ENCODE measurements at places on chromosomes 2 and 18. TPM values are rescaled to one million over a fixed set of nuclear protein-coding genes. Genes with fewer than 3 reads are reported as not detected.

DNA sequence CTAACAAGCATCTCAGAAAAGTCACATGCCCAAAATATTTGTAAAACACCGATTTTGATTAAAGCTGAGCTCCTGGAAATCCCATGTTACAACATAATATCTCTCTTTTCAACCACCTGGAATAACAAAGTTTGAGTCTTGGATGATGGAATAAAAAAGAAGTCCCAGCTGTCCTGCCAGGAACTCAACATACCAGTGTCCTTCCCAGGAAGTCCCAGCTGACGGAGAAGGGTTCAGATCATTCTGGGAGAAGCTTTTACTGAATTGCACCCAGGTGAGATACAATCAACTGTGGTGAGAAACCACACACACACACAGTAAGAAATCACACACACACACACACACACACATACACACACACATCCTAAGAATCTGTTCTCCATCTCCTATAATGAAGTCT is 413.1 kb upstream of the PKDCC start:
- no peak for DNase-seq

- no peak for DNase-seq
Observed at GRCh38 chr2:165193178-165193777, 10.6 kb downstream of the SCN3A start.

The OR6B2 gene
- polyA plus RNA-seq = not detected

The HOXD10 gene
- polyA plus RNA-seq = 179 TPM

The ATP5MC3 gene
- 353 TPM for polyA plus RNA-seq

The LCT gene
- not detected for polyA plus RNA-seq

GRCh38 chr2:224987733-224988132 is 54.5 kb downstream of the DOCK10 start:
- no peak for DNase-seq

The ATG4B gene
- polyA plus RNA-seq = 102 TPM

The LYG2 gene
- not detected for polyA plus RNA-seq

GRCh38 chr2:34070196-34070595 is 471.1 kb upstream of the FAM98A start:
- no peak for DNase-seq
